ENCODE measurements at places on chromosomes 4 and X. TPM values are rescaled to one million over a fixed set of nuclear protein-coding genes. Genes with fewer than 3 reads are reported as not detected.

Gene GSX2
- total RNA-seq = not detected

GRCh38 chr4:116229420-116229819 lies 856.0 kb downstream of the TRAM1L1 start:
- H3K4me3 ChIP-seq = no peak overlapping the region
- H3K27me3 ChIP-seq = no peaks in the 10 kb centered on the region
- no peak overlapping the region for H3K27ac ChIP-seq

GRCh38 chrX:21379991-21380390 lies 5.8 kb downstream of the CNKSR2 start:
- DNase-seq = no peak
- peaks cover 29% of the 10 kb centered on the region for H3K4me1 ChIP-seq

DNA sequence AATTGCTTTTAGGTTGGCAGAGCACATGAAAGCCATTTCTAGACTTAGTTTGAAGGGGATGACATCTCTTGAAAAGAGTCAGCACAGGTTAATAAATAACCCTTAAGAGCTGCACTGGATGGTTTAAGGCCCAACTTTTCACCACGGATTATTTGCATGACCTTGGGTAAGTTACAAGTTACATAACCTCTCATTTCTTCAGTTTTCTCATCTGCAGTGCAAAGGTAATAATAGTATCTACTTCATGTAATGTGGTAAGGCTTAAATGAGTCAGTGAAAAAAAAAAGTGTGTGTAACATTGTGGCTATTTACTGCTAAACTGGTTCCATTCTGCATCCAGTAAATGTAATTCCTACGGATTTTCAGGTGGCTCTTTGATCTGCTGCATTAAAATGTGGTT lies 715.8 kb downstream of the CCSER1 start:
- no peaks in the 10 kb centered on the region for H3K4me1 ChIP-seq
- H3K4me3 ChIP-seq = no peak overlapping the region
- H3K36me3 ChIP-seq = no peaks in the 10 kb centered on the region
- H3K27ac ChIP-seq = no peak overlapping the region
- no peaks in the 10 kb centered on the region for H3K27me3 ChIP-seq

DNA sequence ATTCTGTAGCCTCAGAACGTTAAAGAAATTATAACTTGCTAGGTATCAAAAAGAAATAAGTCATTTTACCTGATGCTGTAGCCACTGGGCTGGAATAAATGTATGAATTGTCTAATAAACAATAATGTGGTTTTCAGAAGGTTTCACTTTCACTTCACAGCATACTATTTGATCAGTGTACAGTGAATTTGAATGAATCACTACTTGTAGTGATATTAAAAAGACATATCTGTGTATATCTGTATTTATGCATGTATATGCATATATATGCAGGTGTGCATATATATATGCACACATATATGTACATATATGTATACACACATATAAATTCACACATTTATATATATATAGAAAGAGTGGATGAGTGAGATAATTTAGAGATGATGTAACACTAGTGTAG lies 440.0 kb upstream of the PCDH10 start:
- H3K27me3 ChIP-seq = no peaks in the 10 kb centered on the region
- no peak overlapping the region for H3K27ac ChIP-seq
- H3K4me3 ChIP-seq = no peak overlapping the region
- DNase-seq = no peak
- H3K36me3 ChIP-seq = no peaks in the 10 kb centered on the region

GRCh38 chr4:4780729-4781244 lies 78.7 kb upstream of the MSX1 start:
- H3K36me3 ChIP-seq = peaks cover 4% of the 10 kb centered on the region
- no peak for DNase-seq
- no peak overlapping the region for H3K4me3 ChIP-seq
- no peak overlapping the region for H3K27ac ChIP-seq
- H3K27me3 ChIP-seq = no peaks in the 10 kb centered on the region
